ENCODE measurements at places on chromosomes 7 and 10.

- DNase-seq: no peak
Observed at GRCh38 chr7:30224511-30225062, 59.8 kb upstream of the ZNRF2 start.

DNA sequence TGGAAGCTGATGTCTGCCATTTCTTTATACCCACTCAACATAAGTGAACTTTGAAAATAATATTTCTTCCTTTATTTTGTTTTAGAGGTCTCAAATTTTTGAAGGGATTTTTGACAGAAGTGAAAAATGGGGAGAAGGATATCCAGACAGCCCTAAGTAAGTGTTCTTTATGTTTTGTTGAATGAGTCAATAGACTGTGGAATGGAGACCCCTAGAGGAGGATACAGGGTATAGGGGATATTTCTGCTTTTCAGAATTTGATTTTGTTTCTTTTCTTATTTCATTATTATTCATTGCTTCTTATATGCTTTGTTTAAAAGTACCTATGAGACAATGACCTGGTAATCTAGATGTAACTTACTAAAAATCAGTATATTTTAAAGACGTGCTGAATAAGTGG, 34.4 kb downstream of the PLEKHA8 start:
- DNase-seq: no peak

DNA sequence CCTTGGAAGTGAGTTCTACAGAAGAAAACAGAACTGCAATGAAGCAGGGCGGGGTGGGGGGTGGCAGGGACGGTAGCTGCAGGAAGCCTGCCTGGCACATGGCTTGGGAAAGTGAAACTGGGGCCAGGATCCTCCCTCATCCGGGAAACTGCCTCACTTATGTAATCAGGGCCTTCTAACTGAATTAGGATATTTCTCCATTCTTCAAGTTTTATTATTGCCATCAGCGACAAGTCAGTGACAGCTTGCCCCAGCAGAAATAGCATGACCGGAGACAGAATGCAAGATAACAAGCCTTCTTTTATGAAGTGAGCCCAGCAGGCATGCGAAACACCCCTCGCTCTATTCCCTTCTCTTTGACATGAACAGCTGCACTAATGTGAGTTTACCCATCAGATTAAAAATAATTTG, 77.5 kb upstream of the CACUL1 start:
- no peak for DNase-seq

DNA sequence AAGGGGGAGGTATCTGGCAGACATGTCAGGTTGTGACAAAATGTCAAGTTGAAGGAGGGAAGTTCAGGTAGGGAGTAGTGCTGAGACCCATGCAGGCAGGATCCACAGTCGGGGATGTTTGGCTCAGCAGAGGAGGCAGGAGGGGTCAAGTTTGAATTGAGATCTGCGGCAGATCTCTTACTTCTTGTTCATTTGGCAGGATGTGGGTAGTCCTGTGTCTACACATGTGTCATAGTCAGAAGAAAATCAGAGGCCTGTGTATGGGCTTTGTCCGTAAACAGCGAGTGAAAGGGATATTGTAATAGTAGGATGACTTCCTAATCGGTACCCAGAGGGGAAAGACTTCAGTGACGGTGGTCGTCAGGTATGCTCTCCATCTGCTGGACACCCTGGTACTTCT, 203.8 kb upstream of the MTPN start:
- no peak for DNase-seq

GRCh38 chr10:10960534-10960933, 57.1 kb upstream of the CELF2 start:
- DNase-seq: no peak

DNA sequence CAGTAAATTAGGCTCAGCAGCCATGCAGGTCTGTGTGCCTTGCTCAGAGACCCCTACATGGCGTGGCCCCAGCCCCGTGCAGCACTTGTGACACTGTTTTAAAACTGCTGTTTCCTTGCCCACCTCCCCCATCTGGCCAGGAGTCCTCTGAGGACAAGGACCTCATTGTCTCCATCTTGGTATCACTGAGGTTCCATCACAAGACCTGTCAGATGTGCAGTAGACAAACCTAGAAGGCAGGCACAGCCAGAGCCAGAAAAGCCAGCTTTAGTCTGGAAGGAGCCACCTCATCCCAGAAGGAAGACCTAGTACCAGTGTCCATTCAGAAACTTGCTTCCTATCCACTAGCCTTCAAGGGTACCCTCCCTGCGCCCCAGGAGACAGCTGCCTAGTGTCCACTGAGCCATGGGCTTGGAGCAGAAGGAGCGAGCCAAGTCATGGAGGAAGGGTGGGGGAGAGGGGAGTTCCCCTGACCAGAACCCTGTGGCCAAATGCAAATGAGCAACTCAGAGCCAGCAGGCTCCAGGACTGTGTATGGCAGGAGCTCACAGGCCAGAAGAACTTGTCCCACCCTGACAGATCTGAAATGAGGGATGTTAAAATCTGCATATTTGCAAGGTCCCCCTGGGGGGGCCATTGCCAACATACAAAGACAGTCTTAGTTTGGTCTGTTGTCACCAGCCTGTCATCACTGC, 176.1 kb downstream of the SH3PXD2A start:
- no peak for DNase-seq

- DNase-seq: no peak
Observed at GRCh38 chr10:15558136-15558535, 161.6 kb downstream of the ITGA8 start.

DNA sequence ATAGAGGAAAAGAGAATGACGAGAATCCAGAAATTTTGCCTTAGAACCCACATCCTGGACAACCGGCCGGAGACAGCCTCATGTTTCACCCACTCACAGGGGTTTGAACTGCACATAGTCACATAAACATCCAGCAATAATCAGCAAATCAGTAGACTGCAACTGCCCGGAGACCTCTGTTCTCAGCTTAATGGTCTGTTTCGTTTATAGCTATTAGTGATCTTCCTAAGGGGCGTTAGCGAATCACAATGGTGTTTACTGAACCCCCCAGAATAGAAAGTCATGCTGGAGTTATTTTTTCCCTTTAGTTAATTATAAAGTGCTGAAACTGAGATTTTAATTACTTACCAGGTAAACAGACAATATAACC, 98.4 kb downstream of the SFMBT2 start:
- DNase-seq: no peak

DNA sequence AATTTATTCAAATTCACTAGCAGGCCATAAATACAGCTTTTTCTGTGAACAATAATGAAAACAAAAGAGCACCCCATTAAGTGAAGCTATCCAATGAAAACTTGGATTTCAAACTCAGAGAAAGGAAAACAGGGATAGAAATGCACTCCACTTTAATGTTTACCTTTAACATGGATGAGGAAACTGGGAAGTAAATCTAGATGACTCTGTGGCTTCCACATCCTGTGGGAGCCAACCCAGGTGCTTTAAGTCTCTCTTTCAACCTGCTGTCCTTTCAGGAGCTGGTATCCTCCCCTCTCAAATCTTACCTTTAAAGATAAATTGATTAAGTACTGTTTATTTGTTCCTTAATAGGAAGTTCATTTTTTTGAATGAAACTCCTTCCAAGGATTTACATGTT, 21.5 kb upstream of the SGMS1 start:
- DNase-seq: no peak

DNA sequence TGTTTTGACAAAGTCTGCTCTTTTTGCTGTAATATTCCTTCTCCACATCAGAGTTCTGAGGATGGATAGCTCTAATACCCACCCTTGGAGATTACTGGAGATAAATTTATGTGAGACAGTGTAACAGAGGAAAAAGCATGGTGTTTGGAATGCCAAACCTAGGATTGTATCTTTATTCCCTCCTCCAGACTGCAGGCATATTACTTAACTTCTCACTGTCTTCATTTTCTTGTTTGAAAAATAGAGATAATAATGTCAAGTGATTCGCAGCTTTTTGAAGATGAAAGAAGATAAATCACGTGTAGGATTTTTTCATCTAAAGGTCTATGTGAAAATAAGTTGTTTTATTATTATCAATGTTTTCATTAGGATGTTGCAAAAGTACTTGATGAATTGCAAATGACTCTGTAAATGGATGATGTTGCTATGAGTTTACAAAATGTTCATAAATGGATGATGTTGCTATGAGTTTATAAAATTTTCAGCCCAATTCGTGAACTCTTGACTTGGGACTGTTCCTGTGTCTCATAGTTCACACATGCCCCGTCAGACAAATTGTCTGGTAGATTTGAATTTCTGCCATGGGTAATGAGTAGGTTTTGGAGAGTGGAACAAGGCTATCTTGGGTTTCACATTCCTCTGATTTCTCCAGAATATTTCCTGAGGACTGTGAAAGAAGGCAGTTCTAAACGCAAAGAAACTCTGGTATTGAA, 113.1 kb upstream of the IGFBP3 start:
- DNase-seq: no peak

- DNase-seq: peak; percentile 87
Observed at GRCh38 chr7:38463277-38464225, 167.6 kb downstream of the AMPH start.

DNA sequence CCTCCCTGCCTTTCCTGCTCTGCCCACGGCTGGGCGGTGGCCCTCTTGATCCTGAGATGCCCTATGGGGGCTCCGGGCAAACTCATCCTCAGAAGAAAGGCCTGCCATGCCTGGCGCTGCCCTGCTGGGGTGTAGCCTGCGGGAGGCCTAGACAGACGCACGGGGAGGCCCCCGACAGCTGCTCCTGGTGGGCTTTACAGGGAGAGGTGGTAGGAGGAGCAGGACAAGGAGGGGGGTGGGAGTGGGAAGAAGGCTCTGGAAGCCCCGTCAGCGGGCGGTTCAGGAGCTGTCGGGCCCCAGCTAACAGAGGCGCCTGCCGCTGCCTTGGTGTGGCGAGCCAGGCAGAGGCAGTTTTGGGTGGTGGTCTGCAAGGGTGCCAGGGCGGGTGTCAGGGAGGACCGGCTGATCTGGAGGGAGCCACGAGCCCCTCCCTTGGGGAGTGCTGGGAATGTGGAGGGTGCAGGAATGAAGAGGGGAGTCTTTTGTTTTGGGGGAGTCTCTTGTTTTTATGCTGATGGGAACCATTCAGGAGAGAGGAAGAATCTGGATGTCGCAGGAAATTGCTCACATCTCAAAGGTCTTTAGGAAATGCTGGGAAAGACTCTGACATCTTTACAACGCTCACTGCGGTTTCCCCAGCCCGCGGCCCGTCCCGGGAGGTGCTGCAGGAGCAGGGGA, 63.5 kb downstream of the CFAP46 start:
- no peak for DNase-seq

- DNase-seq: no peak
Observed at GRCh38 chr7:154569916-154570315, 433.0 kb downstream of the PAXIP1 start.

- no peak for DNase-seq
Observed at GRCh38 chr7:69272101-69272500, 326.2 kb upstream of the AUTS2 start.

DNA sequence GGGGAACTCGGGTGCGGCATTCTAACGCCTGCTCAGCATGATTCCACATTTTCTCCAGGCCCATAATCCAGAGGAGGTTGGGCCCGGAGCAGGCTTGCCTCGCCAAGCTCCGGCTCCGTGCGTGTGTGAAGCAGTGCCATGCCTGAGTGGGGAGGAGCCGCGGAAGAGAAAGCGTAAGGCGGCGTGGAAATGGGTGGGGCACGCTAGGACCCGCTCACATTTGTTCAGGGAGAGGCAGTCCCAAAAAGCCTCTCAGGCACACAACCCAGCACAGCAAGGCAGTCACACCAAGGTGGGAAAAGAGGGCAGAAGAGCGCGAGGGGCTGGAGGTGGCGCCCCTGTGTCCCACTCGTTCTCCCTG, 695 bp upstream of the VDAC2 start:
- DNase-seq: no peak

DNA sequence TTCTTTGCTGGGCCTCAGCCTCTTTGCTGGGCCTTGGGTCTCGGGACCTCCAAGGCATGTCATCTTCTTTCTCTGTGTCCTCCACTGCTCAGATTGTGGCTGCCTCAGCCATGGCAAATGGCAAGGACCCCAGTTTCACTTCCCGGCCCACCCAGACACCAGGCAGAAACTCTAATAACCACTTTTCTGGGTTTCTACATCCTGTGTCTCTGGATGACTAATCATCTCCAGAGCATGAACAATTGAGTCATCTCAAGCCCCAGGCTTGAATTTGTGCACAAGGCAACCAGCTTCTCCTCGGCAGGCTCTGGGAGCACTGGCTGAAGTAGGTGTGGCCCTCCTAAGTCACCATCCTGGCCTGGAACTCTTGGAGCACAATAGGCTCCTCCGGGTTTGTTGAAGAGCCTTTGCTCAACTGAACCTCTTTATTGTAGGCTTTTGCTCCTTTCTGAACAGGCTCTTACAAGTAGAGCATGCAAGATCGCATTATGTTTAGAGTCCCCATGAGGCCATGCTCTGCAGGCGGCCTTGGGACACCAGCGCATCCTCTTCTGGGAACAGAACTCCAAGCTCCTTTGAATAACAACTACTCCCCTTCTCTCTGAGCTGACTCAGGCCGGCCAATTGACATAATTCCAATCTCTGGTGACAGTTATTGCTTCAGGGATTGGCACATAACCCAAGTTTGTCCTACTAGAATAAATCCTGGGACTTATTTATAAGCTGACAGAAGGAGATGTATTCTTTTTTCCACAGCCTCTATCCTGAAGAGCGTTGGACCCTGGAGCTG, 218.1 kb downstream of the WDR11 start:
- DNase-seq: no peak

DNA sequence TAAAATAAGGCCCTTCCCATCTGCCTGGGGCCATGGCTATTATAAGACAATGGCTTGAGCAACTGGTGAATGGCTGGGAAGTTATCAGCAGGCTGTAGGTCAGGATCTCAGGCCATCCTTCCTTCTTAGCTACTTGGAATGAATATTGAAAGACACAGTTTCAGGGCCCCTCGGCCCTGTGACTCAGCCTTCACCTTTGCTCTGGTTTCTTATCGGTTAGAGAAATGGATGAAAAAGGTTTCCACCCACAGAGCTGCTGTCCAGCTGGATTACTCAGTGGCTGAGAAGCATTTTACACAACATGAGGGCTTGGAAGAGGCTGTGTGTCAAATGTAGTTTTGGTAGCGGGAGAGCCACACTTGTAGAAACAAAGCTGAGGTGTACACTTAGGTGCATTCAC, 9.4 kb downstream of the ACSL5 start:
- no peak for DNase-seq

DNA sequence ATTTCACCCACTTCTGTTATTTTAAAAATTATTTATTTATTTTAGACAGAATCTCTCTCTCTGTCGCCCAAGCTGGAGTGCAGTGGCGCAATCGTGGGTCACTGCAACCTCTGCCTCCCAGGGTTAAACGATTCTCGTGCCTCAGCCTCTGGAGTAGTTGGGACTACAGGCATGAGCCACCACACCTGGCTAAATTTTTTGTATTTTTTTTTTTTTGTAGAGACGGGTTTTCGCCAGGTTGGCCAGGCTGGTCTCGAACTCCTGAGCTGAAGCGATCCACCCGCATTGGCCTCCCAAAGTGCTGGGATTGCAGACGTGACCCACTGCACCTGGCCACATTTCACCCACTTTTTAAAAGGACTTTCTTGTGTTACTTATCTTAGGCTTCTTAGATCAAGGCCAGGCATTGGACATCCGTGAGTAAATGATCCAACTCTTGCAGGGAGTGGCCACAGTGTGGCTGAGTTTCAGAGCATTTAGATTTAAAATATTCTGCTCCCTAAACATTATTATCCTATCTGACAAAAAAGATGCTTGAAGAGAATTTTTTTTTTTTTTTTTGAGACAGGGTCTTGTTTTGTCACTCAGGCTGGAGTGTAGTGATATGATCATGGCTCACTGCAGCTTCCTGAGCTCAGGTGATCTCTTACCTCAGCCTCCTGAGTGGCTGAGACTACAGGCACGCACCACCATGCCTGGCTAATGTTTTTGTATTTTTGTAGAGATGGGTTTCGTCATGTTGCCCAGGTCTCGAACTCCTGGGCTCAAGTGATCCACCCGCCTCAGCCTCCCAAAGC, 14.4 kb downstream of the SNX10 start:
- no peak for DNase-seq
